ENCODE measurements at places on chromosomes 12 and 14.
A peak's percentile ranks its signal among the peaks of the same experiment; 100 is the strongest.

DNA sequence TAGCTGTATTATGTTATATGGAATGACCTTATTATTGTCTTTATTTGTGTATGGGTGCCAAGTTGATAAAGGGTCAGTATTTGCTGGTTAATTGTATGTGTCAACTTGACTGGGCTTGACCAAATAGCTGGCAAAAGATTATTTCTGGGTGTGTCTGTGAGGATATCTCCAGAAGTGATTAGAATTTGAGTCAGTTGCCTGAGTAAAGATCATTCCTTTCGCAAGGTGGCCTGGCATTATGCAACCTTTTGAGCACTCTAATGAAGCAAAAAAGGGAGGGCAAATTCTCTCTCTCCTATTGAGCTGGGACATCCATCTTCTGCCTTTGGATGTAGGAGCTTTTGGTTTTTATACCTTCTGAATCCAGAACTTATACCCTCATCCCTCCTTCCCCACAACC lies 82.2 kb downstream of the ATXN7L3B start:
- peak; percentile 15 for DNase-seq

DNA sequence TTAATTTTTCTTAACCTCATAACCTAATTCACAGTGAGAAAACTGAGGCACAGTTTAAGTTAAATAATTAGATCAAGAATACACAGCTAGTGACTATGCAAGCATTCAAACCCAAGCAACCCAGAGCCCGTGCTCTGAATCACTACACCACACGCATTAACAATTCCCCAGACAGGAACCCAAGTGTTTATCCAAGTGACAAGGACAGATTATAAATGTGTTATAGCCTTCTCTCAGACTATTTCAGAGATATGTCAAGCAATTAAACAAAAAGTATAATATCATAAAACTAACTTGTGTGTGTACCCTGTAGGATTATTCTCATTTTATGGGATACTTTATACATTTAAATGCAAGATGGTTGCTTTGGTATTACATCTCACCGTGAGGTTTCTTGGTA lies 43.8 kb downstream of the MED13L start:
- DNase-seq = no peak

- DNase-seq = no peak
These were observed 16.4 kb downstream of the TRMT61A start for GRCh38 chr14:103545219-103545914.

- DNase-seq = no peak
These were observed 224.1 kb downstream of the PHLDA1 start for GRCh38 chr12:75807494-75807893.

DNA sequence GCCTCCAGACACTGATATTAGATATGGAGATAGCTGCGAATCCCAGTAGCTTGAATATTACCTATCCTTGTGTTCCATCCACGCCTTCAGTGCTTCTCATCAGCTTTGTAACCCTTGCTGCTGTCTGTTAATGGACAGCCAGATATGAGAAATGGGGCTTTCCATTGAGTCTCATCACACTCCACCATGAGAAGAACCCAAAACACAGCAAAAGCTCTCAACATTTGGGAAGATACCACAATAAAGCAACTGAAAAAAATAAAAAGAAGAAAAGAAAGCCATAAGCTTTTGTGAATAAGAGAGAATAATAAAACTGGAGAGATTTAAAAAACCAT lies 225.4 kb downstream of the GALC start:
- DNase-seq = no peak

GRCh38 chr12:107320033-107320928 lies 226.9 kb upstream of the CRY1 start:
- DNase-seq = peak; percentile 72

GRCh38 chr12:79886917-79887519 lies 47.9 kb downstream of the PPP1R12A start:
- DNase-seq = peak; percentile 40

- no peak for DNase-seq
These were observed 67.7 kb downstream of the ACADS start for GRCh38 chr12:120793357-120793756.

- DNase-seq = peak; percentile 57
These were observed 8.7 kb downstream of the NGDN start for GRCh38 chr14:23478109-23478759.

GRCh38 chr12:128365032-128365431 lies 98.1 kb downstream of the TMEM132C start:
- no peak for DNase-seq

DNA sequence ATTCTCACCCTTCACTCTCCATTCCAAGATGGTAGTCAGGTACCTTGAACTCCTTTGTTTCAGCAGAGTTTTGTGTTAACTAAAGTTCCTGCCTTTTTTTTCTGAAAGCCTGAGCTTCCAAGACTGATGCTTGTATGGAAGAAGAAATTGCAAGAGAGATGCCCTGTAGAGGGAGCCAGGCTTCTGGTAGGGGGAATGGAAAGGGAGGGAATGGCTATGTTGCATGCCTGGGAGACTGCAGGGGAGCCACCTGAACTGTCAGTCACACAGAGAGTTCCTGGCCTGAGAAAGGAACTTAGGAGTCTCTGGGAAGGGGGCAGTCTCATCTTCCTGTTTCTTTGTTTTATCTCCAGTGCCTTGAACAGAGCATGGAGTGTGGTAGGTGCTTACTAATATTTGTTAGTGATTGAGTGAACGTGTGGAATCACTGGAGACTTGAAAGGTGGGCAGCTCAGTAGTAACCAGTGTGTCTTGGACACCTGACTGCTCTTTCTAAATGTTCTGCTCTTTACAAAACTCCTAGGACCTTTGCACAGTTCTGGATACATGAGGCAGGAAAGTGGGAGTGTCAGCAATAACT lies 132.2 kb downstream of the ANO4 start:
- peak; percentile 25 for DNase-seq

DNA sequence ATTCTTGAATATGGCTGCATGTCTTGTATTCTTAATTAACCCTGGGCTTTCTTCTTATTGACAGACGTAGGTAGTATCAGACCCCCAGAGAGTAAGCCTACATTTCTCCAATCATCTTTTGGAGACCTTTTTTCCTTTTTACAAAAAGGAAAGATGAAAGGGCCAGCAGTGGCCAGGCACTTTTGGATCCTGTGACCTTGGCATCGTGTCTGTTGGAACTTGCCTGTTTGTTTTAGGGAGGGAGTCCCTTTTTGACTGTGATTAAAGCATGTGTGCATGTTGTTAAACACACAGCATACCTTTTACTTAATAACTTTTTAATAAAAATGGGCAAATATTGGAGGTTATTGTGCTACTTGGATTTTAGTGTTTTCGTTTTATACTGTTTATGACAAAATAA lies 57.2 kb downstream of the PCNX1 start:
- no peak for DNase-seq

GRCh38 chr12:50166799-50167048 lies 445 bp downstream of the CERS5 start:
- DNase-seq = no peak

DNA sequence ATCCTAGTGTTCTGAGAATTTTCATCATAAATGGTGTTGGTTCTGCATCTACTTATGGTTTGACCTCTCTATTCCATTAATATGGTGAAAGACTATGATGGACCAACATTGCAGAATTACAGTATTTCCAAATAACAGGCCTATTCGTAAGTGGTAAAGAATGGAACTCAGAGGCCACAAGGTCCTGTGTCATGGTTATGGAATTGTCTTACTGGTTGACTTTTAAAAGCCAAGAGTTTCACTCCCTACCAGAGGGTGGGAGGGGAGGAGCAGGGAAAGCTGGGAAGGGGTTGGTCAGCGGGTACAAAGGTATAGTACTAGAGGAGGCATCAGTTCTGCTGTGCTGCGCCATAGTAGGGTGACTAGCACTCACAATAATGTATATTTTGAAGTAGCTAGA lies 153.4 kb downstream of the TMEM132D start:
- no peak for DNase-seq
